ENCODE measurements at places on chromosomes 12 and 14. TPM values are rescaled to one million over a fixed set of nuclear protein-coding genes. Genes with fewer than 3 reads are reported as not detected.

The NUAK1 gene
- polyA plus RNA-seq, result 2.5 TPM

GRCh38 chr12:11695321-11695720 lies 45.8 kb downstream of the ETV6 start:
- DNase-seq, result no peak

- DNase-seq, result no peak
Measured at GRCh38 chr12:76037130-76038103, 5.8 kb upstream of the PHLDA1 start.

DNA sequence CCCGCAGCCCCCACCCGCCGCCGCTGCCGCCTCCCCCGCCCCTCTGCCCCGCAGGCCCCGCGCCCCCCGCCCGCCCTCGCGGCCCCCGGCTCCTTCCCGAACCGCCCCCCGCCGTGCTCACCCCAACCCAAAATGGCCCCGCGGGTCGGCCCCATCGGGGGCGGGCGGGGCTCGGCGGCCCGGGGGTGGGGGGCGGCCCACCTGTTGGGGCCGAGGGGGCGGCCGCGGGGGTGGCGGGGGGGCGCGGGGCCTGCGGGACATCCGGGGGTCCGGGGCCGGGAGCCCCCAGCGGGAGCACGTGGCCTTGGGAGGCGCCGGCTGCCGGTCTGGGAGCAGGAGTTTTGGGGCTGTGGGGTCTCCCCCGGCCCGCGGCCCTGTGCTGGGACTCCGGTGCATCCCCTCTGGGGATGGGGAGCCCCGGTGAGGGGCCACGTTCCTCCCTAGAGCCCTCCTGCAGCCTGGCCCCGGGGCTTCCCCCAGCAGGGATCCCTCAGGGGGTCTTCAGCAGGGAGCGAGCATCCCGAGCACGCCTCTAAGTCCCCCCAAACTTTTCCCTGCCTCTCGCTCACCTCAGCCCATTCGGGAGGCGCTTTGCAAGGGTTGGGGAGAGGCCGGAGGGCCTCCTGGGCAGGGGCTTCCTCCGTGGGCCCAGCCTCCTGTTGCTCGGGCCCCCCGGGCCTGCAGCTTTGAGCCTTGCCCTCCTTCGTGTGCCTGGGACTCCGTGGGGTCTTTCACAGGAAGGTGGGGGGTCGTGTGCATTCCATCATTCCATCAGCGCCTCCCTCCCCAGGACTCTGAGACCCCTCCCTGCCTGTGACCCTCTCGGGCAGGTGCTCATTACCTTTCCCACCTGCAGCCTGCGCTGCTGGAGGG lies 710 bp downstream of the MTA1 start:
- no peak for DNase-seq

DNA sequence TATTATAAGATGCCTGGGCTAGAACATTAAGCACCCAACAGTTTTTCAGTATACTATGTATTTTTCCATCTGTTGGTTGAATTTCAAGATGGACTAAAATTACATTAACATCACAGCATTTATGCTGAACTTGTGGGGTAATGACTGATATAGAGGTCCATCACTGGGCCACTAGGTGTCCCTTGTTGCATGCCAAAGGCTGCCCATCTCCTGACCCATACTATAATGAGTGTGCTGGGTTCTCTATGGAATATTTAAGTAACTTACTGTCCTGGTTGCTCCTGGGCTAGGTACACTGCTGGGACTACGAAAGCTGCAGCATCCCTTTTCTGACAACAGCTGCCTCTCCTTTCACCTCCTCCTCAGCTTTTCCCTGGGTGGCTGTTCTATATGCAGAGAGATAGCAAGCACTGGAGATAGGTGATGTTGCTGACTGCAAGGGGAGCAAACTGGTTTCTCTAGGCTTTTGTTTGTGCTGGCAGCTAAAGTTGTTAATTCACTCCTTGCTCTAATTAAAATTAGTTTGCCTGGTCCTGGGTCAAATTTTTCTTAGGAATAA lies 138.6 kb upstream of the TRHDE start:
- no peak for DNase-seq

DNA sequence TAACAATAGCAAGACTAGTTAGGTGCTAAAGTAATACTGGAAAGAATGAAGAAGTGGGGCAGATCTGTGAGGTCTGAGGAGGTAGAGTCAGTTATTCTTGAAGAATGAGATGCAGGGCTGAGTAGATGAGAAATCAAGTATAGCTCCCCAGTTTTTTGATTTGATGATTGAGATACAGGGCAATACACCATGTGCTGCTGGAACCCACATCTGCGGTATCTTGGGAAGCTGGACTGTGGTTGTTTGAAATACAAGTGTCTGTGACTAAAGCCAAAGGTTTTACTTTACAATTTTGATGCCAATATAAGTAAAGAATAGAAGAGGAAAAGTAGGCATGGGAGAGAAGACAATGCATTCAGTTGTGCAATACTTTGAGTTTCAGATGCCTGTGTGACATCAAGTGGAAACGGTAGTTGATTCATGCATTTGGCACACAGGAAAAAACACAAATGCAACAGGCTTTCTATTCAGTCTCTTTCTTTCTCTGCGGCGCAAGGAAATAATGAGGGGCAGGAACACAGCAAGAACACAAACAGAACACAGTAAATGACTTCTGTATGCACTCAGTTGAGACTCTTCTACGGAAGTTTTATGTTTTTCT lies 190.2 kb upstream of the SLC38A2 start:
- DNase-seq, result no peak

GRCh38 chr12:104546575-104546974 lies 89.8 kb downstream of the CHST11 start:
- no peak for DNase-seq

GRCh38 chr14:103337794-103338193 lies 3.8 kb downstream of the EIF5 start:
- DNase-seq, result no peak

The C12orf60 gene
- polyA plus RNA-seq, result 0.53 TPM

GRCh38 chr14:101469382-101470247 lies 91.7 kb upstream of the DIO3 start:
- DNase-seq, result peak; percentile 32

DNA sequence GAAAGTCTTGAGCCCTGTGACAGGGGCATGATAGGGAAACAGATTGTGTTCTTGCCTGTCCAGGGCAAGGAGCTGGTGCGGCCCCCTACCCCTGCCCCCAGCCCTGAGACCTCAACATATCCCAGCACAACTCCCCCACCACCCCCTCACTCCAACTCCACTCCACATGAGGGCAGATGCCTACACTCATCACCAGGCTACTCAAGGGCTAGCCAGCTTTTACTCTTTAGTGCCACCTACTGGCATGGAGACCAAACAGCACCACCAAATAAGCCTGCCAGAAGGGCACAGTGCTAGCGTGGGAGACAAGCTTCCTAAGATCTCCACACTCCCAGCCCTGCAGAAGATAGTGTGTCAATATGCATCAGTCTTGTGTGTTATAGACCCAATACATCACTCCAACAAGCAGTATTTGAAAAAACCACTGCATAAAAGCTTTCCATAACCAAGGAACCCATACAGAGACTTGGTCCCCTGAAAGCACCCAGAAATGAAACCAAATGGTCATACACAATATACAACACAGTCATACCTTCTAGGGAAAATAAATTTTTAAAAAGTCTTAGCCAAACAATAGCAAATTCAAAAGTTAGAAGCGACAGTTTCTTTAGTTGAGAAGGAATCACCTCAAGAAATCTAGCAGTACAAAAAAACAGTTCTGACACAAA lies 154.4 kb downstream of the KCNK10 start:
- DNase-seq, result peak; percentile 56

DNA sequence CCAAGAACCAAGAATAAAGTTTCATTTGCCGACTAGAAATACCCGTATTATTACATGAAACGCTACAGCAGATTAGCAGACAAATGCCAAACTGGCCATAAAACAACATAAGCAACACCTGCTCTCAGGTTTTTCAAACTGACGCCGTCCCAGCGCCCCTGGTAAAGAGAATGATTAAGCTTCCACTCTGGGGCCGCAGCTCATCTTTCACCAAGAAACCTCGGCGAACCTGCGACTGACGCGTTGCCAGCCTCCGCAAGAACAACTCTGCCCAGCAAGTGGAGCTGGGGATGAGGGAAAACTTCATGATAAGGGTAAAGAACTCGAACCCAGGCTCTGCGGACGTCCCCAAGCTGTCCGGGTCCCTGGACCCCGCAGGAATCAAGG lies 530 bp downstream of the ARL1 start:
- no peak for DNase-seq

DNA sequence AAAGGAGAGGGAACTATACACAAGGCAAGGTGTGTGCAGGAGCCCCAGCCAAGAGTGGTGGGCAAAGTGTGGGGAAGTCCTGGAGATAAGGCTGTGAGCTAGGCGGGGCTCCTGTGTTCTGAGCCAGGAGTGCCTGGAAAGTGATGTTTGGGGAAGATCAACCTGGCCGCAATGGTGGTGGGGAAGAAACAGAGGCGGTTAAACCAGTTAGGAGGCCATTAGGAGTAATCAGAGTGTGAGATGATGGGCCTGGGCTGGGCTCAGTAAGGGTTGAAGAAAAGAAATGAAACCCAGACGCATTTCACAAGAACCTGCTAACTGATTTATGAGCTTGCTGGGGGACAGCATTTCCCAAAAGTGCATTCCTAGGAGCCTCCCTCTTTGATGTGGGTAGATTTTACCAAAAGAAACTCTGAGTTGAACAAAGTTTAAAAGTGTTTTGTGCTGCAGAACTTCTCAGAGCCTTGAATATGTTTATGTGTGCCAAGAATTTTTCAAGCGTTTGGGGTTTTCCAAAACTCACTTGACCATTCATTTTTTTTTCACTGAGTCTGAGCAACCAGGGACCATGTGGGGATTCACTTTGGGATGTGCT lies 34.2 kb upstream of the LRP1-AS start:
- no peak for DNase-seq

- DNase-seq, result no peak
Measured at GRCh38 chr12:11630046-11630706, 19.3 kb upstream of the ETV6 start.

The TDRD9 gene
- 0.12 TPM for polyA plus RNA-seq

The KLRG1 gene
- 0.95 TPM for polyA plus RNA-seq

The NPFF gene
- polyA plus RNA-seq, result not detected

The RILPL1 gene
- polyA plus RNA-seq, result 1.3 TPM

- DNase-seq, result no peak
Measured at GRCh38 chr12:67710582-67710981, 62.0 kb downstream of the DYRK2 start.

- no peak for DNase-seq
Measured at GRCh38 chr12:8482571-8483061, 26.9 kb downstream of the CLEC6A start.

DNA sequence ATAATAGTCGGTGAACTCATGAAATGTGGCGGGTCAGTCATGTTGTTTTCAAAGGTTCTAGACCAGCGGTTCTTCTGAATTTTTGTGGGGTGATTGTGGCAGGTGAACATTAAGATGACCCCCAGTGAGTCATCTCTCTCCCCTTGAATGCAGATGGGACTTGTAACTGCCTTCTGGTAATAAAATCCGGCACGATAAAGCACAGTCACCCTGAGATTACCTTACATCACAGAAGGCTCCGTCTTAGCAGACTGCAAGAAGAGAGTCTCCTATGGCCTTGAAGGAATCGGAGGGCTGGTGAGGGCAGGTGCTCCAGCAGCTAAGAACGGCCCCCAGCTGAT lies 189.6 kb downstream of the FOXN3 start:
- DNase-seq, result no peak

DNA sequence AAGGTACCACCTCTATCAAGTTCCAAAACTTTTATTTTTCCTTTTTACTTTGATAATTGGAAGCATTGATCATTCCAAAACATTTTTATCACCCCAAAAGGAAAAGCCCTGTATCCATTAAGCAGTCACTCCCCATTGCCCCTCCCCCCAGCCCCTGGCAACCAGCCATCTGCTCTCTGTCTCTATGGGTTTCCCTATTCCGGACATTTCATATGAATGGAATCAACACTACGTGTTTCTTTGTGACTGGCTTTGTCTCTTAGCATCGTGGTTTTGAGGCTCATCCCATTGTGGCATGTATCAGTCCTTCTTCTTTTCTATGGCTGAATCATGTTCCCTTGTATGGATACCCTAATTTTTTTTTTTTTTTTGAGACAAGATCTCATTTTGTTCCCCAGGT lies 18.0 kb upstream of the PHETA1 start:
- DNase-seq, result no peak

The ERC1 gene
- polyA plus RNA-seq, result 12.5 TPM

DNA sequence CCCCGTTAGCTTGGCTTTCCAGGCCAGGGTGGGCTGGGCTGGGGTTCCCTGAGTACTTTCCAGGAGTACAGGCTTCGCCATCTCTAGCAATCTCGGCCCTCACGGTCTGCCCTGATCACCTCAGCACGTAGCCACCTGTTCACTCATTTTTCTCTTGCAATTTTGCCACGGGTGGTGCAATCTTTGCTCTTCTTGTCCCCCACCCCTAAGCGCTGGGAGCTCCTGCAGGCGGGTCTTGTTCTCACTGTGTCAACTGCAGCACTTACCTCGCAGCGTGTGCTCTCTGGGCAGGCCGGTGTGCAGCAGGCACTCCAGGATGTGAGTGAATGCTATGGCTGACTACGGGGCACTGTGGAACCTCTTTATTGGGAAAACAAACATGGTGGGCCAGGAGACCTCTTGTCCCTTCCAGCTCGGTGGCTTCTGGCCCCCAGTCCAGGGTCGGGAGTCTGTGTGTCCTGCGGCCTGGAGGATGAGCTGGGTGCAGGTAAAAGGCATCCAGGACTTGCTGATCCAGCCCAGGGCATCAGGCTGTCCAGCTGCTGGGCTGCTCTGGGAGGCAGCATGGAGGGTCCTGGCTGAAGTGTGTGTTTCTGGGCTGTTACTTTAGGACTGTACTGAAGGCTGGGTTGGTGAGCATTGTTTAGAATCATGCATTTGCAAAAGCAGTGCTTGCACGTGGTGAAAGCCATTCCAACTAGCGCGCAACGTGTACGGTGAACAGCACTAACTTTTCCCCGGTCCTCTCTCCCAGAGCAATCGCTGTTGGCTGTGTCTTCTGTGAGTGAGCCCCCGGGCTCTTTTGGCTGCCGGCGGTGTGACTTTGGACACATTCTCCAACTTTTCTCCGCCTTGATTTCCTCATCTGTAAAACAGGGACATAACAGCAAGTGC lies 1.5 kb upstream of the ULK1 start:
- DNase-seq, result peak; percentile 32

- DNase-seq, result no peak
Measured at GRCh38 chr12:123075087-123075645, 75.7 kb downstream of the PITPNM2 start.

- DNase-seq, result no peak
Measured at GRCh38 chr12:42296503-42297109, 29.3 kb downstream of the ZCRB1 start.

- DNase-seq, result no peak
Measured at GRCh38 chr12:203462-204260, 10.3 kb downstream of the SLC6A12 start.

- no peak for DNase-seq
Measured at GRCh38 chr14:77260631-77261030, 10.4 kb downstream of the NGB start.

- DNase-seq, result no peak
Measured at GRCh38 chr12:65465766-65466547, 187.5 kb downstream of the MSRB3 start.

Data from liver (tissue), 10 donors.